WTC11 (cell line): ENCODE measurements at places on chromosomes 7 and 10.

- no peak for DNase-seq
Measured at GRCh38 chr7:2146676-2147472, 85.9 kb downstream of the MAD1L1 start.

DNA sequence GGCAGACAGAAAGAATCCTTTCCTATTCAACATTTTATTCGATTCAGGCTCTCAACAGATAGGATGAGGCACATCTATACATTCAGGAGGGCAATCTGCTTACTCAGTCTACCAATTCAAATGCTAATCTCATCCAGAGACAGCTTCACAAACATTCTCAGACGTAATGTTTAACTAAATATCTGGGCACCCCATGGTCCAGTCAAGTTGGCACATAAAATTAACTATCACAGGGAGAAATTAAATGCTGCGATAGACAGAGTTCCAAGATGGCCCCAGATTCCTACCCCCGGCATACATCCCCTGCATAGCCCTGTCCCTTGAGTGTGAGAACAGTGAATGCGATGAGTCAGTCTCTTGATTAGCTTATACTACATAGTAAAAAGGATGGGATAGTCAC lies 184.3 kb downstream of the FGFR2 start:
- DNase-seq: no peak

- no peak for DNase-seq
Measured at GRCh38 chr10:75630746-75631145, 199.3 kb downstream of the LRMDA start.

DNA sequence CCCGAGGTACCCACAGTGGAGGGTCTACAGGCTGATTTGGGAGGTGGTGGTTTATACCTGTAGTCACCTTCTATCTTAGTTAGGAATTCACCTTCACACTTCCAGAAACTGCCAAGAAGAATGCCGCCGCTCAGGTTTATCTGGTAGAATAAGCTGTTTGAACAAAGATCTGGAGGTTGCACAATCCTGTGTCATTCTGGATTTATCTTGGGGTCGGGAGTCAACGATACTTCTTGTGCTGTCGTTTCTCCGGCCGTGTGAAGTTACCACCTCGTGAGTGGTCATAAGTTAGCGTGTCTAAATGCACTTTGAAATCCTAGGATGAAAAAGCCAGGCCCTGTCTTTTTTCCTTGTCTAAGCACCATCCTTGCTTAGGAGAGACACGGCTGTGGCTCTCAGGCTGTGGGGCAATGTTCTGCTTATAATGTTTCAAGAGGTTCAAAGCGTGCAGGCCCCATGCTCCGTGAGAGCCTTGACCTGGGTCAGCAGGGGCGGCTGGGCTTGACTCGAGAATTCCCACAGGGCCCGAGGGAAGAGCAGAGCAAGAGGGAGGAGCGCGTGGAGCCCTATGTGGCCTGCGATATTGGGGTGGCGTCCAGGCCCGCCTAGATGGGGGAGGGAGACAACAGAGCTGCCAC lies 35.5 kb downstream of the GRIFIN start:
- no peak for DNase-seq

DNA sequence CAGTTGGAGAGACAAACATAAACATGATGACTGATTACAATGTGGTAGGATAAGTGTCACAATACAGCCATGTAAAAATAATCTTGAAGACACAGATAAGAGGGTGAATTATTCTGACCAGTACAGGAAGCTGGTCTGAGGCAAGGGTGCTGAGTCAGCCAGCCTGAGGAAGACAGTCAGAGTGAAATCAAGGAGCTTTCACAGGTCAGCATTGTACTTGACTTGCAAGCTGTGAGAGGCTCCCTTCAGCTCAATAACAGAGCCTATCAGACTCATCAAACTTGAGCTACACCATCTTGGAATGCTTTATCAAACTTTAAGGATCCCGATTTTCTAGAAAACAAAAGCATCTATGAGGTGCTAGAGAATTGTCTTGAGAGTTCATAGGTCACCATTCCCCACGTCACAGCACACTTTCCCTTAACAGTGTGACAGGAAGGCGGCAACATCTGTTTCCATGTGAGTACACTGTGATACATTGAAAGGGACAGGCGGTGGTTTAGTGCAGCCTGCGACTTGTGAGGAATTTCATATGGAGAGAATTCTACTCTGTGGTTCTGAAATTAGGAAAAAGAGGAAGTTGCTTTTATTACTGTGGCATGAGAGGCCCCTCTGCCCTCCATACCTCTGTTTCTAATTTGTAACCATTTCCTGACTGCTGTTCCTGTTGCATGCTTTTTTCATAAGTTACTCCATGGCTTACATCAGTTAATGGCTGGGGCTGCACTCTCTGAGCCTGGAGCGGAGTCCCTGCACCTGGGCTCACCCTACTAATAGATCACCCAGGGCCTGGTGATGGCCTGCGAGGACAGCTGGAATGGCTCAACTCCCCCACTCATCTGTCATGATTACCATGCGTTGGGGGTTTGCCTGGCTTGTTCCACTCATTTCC lies 417.1 kb downstream of the SUGCT start:
- DNase-seq: no peak

DNA sequence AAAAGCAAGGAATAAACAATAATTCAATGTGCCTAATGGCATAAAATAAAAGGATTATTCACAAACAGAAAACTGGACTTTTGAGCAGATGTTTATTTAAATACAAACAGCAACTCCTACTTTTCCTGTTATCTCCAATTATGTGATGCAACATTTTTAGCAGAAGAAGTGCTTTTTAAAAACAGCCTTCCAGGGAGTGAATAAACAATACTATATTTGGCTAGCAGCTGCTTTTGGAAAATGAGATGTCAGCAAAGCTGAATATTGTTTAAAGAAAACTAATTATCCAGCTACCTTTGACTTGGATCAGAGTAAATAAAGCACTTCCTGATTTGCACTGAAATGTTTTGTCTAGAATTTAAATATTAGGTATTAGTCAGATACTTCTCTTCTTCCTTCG lies 23.2 kb downstream of the CDK1 start:
- no peak for DNase-seq

DNA sequence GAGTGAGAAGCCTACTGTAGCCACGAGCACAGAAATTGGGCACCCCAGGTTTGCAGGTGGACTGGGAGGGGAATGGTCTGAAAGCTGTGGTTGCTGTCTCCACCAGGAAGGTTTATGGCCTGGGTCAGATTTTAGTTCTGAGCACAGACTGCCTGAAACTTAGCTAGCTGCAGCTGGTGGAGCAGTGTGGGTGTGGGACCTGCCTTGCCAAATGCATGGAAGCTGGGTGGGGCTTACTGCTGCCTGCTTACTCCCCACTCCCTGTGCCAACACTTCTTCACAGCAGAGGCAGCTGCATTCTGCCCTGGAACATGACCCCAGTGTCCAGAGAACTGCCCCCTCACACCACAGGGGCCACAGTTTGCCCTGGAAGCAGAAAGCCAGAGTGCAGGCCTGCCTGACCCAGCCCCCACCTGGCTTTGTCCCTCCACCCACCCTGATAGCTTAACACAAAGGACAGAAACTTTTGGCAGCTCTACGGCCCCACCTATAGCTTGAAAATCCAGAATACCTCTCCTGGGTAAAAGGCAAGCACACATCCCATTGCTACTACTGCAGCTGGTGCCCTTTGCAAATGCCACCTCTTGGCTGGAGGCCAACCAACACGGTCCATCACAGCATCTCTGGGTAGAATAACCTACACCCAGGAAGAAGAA lies 281.6 kb downstream of the AGMO start:
- DNase-seq: peak; percentile 14

- no peak for DNase-seq
Measured at GRCh38 chr7:141675436-141676215, 26.3 kb downstream of the DENND11 start.

DNA sequence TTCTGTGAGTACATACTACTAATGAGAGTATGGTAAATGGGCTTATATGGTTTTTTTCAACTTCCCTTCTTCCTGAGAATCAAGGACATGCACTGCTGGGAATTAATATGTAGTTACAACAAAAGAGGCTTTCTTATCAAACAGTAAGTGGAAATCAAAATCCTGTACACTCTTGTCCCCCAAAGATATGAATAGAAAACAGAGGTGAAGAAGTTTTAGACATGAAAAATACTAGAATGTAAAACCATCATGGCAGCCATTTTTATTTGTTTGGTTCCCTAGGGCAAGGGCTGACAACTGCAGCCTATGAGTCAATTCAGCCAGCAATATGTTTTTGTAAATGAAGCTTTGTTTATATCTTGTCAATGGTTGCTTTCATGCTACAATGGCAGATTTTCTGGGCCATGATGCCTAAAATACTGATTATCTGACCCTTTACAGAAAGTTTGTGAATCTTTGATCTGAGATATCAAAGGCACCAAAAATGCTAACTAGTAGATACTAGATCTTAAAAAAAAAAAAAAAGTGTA lies 422.4 kb downstream of the PARD3 start:
- DNase-seq: no peak

DNA sequence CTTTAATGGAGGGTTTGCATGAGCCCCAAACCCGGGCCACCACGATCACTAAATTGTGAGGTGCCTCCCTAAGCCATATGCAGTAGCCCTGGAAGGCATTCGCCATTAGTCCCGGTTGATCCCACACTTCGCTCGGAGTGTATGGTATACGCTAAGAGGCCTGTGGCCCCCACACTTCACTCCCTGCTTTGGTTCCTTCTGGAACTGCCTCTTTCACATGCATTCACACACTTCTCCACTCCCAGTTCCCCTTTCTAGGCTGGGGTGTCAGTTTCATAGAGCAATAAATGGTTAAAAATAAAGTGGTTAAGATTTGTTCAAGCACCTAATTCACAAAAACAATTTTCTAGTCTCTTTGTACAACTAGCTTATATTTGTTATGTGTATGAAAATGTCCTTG lies 212.1 kb upstream of the KCND2 start:
- DNase-seq: no peak
